Globus pallidus (tissue), 1 donor: ENCODE measurements at places on chromosomes 12 and 14.
A peak's percentile ranks its signal among the peaks of the same experiment; 100 is the strongest.

- DNase-seq = no peak
Measured at GRCh38 chr14:58145936-58146335, 6.1 kb downstream of the ARMH4 start.

- peak; percentile 12 for DNase-seq
Measured at GRCh38 chr12:122021193-122021821, 377 bp upstream of the BCL7A start.

DNA sequence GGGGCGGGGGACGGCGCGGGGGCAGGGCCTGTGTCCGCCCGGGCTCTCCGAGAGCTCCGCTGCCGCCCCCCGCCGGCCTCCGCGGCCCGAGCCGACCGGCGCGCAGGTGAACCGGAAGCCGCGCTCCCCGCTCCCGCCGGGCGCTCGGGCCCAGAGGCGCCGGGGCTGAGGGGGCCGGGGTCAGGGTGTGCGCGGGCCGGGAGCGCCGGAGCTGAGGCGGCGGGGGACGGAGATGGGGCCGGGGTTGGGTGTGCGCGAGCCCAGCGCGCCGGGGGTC, 431 bp downstream of the HIP1R start:
- no peak for DNase-seq

- DNase-seq = no peak
Measured at GRCh38 chr12:17527021-17527420, 563.0 kb downstream of the RERGL start.

DNA sequence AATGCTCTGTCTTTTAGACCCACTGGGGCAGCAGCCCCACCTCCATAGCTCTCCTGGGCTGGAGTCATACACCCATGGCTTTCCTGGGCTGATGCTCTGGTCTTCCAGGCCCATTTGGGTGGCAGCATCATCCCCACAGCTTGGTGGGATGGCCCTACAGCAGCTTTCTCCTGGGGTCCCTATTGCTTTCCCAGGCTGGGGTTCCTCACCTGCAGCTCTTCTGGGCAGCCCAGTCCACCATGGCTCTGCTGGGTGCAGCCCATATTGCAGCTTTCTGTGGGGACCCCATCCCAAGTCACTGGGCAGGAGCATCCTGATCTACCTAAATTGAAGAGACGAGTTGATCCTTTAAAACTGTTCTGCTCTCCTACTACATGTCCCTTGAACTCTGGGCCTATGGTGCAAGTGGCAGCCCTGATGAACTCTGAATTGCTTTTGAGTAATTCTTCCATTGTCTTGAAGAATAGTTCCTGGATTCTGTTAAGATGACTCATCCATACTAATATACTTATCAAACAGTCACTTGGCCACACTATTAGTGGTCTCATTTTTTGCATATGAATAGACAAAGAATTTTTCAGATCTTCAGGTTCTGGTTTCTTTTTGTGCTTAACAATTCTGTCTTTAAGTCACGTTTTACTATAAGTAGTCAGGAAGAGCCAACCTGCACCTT, 390.1 kb downstream of the DPF3 start:
- DNase-seq = no peak

GRCh38 chr14:42047421-42048055, 440.9 kb downstream of the LRFN5 start:
- DNase-seq = no peak

DNA sequence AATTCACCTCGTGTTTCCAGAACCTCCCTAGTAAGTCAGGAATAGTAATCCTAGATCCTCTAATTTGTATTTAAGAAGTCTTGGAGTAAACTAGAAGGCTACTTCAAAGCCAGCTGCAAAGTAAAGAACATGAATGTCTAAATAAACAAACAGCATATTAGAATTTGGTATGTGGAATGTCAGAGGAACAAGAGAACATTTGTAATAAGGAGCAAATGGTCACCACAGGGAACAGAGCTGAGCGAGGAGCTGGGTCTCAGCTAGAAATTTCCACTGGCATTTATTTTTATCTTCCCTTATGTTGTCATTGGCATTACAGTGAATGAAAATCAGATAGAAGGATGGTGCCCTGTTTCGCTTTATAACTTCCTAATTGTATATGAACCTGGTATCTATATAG, 50.2 kb downstream of the FRMD6 start:
- DNase-seq = no peak
